ENCODE measurements at places on chromosomes 1 and 21. TPM values are rescaled to one million over a fixed set of nuclear protein-coding genes. Genes with fewer than 3 reads are reported as not detected.

The FCRL6 gene
- not detected for total RNA-seq

The TMEM240 gene
- total RNA-seq, result 0.47 TPM

The CCDC30 gene
- 0.13 TPM for total RNA-seq

The WNT4 gene
- total RNA-seq, result not detected

The S1PR1 gene
- total RNA-seq, result 3.7 TPM

The SPATA17 gene
- not detected for total RNA-seq

The PROX1 gene
- 0.25 TPM for total RNA-seq

The IRF6 gene
- total RNA-seq, result not detected

DNA sequence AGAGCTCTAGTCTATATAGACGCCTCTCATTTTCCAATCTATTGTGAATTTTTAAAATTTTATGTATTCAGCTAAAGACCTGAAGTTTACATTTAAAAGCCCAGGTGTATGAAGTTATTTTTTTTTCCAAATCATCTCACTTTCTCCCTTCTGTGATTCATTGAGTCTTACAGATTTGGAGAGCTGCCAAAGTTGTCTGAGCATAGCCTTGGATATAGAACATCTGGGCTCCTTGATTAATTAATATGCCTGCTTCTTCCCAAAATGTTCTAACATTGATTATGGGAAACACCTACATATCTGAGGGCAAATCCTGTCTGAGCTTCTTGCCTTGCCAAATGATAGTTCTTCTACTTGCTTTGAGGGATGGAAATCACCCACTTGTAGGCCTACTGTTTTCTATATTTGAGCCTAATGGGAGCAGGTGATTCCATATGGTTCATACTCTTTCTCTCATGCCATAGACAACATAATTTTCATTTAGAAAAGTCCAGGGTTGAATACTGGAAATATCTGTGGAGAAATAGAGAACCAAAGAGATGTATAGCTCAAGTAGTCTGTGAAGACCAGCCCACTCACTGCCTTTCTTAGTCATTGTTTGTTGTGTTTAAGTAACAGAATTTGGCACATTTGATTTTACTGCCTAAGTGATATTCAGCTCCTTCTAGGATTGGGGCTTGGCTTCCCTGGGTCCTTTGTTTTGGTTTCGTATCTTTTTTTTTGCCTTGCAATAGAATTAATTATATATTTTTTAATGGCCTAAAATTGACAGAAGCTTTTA lies 46.2 kb downstream of the MACF1 start:
- DNase-seq, result no peak
